ENCODE measurements at places on chromosomes 16 and 17.

DNA sequence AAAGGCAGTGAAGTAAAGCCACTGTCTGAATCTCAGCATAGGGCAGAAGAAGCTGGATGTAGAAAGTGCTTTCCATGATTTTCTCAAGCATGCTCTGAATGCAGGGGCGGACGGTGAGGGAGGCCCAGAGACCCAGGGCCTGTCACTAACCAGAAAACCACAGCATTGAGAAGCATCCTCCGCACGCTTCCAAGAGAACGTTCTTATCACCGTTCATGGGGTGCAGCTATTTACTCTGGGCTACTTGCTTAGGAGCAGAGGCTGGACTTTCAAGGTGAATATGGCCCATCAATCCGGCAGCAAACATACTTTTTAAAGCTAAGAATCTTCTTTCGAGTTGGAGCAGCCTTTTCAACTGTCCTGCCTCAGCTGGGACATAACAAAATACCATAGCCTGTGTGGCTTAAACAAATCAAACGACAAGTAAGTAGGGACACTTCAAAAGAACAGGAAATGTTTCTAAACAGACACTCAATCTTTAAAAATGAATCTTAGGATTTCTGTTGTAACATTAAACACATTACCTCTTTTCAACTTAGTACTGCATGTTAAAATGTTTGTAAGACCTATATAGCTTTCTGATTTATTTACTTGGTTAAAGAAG, 46.5 kb upstream of the CDRT4 start:
- DNase-seq, result no peak

- no peak for DNase-seq
These were observed 45.2 kb downstream of the RNF112 start for GRCh38 chr17:19456016-19456927.

DNA sequence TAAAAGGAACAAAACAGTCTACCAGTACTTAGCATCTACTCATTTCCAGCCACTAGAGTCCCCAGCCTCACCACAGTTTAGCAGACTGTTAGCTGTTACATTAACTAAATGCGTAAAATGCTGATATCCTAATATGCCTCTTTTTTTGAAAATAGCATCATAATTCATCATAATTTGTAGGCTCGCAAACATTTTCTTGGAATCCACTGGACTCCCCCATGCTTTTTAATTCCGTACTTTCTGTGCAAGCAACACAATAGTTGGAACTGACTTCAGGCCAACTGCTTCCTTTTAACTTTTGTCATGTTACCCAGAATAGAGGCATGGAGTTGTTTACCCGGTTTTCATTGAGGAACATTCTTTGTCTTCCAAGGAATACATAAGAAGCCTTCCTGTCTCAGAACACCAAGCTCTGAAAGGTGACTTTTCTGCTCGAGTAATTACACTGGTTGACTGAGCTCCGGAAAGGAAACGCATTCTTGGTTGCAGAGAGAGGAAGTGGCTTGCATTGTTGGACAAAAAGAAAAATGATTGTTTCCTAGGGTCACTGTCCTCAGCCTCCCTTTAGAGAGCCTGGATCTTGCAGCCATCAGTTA, 30.9 kb upstream of the SEC14L1 start:
- DNase-seq, result no peak

DNA sequence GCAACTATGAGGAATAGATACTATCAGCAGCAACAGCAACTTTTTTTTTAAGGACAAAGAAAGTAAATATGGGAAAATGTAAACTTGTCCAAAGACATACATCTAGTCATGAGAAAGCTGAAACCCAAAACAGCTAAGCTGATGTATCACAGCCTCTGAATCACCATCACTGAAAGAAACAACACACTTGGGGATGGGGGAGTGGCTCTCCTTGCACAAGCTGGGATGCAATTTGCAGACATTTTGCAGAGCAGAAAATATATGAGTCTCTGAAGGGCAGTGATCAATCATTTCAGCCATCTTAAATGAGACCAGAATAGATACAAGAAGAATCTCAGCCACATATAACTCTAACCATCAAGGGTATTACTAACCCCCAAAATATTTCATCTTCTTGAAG, 79.1 kb downstream of the GRIN2A start:
- no peak for DNase-seq

DNA sequence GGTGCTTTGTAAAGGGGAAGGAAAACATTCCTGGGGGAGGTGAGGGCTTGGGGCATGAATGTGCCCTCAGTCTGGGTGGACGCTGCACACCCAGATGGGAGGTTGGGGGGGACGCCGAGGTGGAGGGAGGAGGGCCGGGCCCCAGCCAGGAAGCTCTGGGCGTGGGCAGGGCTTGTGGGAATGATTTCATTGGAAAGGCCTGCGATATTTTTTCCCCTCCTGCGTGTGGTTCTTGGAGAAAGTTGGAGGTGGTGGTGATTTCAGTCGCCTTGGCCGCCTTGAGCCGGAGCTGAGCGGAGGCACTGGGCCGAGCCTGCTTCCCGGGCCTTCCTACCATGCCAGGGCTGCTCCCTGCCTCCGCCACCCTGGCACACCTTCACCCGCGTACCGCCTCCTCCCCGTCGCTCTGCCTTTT, 26.4 kb upstream of the CLEC18A start:
- no peak for DNase-seq

- no peak for DNase-seq
These were observed 100.5 kb downstream of the VAT1L start for GRCh38 chr16:77888871-77889270.

DNA sequence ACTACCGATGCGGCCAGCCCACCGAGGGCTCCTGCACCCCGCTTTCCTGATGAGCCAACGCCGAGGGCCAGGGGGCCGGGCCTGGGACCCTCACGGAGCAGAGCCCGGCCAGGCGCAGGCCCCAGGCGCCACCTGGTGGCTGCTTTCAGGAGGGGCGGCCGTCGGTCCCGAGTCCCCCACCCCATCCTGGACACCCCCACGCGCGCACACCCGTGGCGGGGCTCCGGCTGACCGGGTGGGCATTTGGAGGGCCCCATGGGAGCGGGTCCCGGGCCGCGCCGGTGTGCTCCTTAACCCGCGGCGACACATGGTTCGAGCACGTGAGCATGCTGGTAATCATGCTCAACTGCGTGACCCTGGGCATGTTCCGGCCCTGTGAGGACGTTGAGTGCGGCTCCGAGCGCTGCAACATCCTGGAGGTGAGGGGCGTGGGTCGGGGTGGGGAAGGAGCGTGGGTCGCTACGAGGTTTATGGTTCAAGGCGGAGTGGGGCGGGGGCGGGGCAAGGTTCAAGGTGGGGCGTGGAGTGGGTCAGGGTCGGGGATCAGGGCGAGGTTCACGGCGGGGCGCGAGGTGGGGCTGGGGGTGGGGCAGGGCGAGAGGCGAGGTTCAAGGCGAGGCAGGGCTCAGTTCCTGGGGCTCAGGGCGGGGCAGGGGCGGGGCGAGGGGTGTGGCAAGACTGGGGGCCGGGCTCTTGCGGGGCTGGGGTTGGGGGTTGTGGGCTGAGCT, 30.2 kb downstream of the TPSG1 start:
- no peak for DNase-seq

GRCh38 chr16:53022374-53022773, 30.3 kb downstream of the CHD9NB start:
- DNase-seq, result peak; percentile 67

DNA sequence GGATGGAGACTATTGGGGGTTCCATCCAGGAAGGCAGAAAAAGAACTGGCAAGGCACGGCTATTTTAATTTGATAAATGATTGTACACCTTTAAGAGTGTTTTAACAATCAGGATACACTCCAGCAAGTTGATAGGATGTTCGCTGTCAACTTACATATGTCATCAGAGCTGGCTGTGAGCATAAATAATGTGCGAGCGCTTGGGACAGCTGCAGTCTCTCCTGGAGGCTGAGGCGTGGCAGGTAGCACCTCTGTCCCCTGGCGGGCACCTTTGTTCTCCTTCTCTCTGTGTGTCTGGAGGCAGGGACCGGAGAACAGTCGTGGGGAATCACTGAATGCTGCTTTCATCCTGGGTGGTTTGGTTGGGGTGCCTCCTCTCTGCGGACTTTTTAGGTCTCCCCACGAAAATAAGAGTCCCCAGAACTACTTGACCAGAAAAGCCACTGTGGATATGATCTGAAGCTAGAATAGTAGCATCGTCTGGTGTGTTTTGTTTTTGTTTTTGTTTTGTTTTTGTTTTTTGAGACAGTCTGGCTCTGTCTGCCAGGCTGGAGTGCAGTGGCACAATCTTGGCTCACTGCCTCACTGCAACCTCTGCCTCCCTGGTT, 9.4 kb downstream of the BAHCC1 start:
- DNase-seq, result no peak

DNA sequence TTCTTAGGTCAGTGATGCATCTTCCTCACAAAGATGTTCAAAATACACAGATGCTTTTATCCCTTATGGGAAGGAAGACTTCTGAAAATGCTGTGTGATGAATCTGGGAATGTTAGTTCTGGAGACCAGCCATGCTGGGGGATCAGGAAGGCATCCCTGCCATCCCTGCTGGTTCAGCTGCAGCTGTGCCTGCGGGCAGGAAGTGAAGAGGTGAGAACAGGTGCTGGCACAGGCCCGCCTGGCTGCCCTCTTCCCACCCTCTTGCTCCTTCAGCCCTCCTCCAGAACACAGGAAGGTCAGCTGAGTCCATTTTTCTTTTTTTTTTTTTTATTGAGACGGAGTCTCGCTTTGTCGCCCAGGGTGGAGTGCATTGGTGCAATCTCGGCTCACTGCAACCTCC, 15.2 kb downstream of the RAB11FIP3 start:
- DNase-seq, result no peak

- no peak for DNase-seq
These were observed 30.9 kb upstream of the CDC42EP4 start for GRCh38 chr17:73342541-73343167.

DNA sequence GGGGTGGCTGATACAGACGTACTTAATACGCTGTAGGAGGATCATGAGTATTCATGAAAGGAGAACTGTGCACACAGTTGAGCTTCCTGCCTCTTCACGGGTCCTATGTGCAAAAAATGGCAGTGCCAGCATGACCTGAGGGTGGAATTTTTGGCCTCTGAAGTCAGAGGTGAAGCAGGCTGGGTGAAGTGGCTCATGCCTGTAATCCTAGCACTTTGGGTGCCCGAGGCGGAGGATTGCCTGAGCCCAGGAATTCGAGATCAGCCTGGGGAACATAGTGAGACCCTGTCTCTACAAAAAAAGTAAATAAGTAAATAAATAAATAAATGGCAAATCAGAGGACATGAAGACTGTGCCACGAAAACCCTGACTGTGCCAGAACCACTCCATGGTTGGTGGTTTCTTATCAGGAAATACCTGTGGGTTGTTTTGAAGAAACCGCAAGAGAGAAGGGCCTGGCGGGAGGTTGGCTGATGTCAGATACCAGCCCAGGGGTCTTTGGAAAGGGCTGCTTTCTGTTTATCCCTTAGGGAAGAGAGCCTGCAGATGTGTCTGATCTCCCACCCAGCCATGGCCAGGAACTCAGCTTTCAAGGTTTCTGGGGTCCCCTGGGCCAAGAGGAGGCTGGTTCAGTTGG, 3.4 kb downstream of the ASPSCR1 start:
- DNase-seq, result no peak

- DNase-seq, result no peak
These were observed 93.6 kb downstream of the USP22 start for GRCh38 chr17:20948984-20949777.

DNA sequence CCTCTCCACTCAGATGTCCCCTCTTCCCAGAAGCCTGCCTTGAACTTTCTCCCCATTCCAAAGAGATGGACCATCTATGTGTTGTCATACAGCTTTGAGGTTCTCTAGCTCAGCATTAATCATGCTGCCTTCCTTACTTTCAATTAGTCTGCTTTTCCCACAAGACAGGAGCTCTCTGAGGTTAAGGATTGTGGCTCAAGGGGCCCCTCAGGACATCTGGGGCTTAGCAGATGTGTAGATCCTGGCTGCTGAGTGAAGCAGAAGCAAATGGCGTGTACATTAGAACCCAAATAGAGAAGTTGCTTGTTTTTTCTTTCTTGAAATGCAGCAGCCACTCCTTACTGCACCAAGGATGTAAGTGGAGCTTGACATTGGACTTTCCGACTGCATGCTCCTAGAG, 330.5 kb upstream of the TNRC6C start:
- no peak for DNase-seq

- no peak for DNase-seq
These were observed 45.4 kb downstream of the NKD1 start for GRCh38 chr16:50593410-50594150.

DNA sequence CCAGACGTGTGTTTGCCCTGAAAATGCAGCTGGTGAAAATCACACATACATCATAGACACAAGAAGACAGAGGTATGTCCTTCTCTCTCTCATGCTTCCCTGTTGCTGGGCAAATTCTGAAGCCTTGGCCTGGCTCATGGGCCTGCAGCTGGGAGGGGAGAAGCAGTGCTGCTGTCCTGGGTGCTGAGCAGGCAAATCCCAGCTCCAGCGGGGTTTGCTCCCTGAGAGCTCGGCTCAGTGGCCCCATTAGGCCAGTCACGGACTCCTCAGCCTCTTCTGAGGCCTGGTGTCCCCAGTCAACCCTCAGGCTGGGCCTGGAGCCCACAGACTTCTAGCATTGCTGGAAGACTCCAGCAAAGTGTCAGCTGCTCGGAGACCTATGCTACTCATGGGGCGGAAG, 11.7 kb downstream of the RHBDL3 start:
- no peak for DNase-seq

DNA sequence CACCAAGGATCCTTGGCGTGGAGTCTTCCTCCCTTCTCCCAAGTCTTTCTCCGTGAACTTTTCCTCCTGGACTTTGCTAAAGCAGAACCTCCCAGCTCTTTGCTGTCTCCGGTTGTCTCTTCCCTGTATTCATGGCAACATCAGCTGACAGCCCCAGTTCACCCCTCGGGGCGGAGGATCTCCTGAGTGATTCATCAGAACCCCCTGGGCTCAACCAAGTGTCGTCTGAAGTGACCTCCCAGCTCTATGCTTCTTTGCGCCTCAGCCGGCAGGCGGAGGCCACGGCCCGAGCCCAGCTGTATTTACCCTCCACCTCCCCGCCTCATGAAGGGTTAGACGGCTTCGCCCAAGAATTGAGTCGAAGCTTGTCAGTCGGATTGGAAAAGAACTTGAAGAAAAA, 943 bp downstream of the CNTROB start:
- no peak for DNase-seq

DNA sequence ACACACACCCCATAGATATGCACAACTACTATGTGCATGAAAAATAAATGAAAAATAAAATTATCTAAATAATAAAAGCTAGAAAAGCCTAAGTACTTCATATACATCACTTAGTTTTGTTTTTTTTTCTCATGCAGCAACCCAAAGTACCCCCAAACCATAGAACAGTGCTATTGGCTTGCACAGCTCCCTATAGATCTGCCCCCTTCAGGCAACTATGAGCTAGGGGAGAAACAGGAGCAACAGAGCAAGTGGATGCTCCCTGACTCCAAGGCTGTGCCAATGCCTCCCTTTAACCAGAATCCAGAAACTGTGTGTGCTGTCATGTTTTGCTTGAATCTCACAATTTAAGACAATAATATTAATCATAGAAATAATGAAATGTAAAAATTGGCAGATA, 605.5 kb downstream of the TOX3 start:
- DNase-seq, result no peak

- no peak for DNase-seq
These were observed 17.7 kb downstream of the KSR1 start for GRCh38 chr17:27473748-27474609.
